Sciatic nerve (tissue), 2 donors: ENCODE measurements at places on chromosomes 11 and 22. TPM values are rescaled to one million over a fixed set of nuclear protein-coding genes. Genes with fewer than 3 reads are reported as not detected.

C1QTNF4 gene
- 5.0 TPM for total RNA-seq

DNA sequence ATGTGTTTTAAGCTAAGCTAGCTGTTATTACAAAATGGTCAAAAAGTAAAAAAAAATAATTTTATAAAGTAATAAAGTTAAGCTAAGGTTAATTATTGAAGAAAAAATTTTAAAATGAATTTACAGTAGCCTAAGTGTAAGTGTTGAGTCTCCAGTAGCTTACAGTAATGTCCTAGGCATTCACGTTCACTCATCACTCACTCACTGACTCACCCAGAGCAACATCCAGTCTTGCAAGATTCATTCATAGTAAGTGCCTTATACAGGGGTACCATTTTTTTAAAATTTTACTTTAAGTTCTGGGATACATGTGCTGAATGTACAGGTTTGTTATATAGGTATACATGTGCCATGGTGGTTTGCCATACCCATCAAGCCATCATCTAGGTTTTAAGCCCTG is 11.6 kb upstream of the OOSP4B start:
- no peak for DNase-seq

DNA sequence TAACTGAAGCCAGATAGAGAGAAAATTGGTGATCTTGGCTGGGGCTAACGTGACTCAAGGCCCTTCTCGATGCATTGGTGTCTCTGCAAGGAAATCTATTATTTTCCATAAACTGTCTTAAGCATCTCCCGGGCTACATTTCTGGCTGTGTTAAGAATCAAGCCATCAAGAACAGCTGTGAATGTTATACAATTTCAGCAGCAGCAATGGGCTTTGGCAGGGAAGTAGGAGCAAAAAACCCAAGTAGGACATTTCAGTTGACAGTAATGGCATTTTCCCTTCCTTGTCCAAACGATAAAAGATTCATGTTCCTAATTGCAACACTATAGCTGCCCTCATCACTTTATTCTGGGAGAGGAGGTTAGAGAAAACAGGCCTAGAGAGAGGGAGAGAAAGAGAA is 335.0 kb downstream of the CADM1 start:
- no peak for DNase-seq

GRCh38 chr11:68048681-68049508 is 10.1 kb downstream of the TCIRG1 start:
- no peak for DNase-seq

GRCh38 chr11:66489636-66490035 is 9.4 kb downstream of the DPP3 start:
- no peak for DNase-seq

DNA sequence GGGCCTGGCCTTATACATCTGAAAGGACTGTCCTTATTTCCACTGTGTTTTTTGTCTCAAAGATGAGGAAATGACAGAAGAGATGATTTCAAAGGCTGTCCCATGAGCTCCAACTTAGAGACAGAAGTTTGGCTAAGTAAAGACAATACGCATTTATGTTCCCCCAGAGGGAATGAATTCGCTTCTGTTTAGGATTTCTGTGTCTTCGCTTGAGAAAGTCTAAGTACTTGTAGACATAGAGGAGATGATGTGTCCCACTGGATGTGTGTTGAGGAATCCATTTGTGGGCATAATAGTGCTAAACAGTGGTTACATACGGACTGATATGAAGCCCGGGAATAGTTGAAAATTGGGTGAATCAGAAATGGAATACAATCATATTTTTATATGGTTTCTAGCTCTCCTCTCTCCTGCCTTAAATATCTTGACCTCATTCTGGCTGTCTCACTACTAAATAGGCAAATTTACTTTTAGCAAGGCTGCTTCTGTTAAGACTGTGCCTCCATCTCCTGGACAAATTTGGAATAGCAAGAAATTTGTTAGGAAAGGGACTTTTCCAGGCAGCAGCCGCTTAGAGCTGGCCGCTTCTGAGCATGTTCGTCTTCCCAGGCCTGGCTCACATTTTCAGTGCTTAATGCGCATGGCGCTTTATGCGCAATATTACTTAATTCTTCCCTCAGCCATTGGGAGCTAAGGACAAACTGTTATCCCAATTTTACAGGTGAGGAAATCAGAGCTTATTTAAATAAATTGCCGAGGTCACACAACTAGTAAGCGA is 1.9 kb upstream of the PEX26 start:
- no peak for DNase-seq

DNA sequence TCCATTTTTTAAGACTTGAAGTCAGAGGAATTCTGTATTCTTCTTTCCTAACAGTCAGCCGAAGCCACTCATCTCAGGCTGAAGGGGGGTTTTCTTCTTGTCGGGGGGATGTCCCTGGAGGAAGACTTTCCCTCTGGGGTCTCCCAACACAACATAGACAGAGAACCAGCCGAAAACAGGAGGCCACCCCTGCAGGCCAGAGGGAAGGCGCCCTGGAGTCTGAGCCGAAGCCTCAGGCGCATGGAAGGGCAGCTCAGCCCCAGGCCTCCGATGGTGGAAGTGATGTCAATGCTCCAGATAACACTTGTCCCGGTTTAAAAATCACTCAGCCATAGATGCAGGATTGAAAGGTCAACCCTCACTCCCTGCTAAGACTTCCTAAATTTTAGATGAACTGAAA is 1393.0 kb downstream of the TBC1D22A start:
- DNase-seq, result no peak

CELSR1 gene
- total RNA-seq, result 1.9 TPM

- DNase-seq, result no peak
Observed at GRCh38 chr11:79366218-79366617, 74.6 kb downstream of the TENM4 start.

PANX2 gene
- 0.76 TPM for total RNA-seq

PRG3 gene
- total RNA-seq, result not detected

DNA sequence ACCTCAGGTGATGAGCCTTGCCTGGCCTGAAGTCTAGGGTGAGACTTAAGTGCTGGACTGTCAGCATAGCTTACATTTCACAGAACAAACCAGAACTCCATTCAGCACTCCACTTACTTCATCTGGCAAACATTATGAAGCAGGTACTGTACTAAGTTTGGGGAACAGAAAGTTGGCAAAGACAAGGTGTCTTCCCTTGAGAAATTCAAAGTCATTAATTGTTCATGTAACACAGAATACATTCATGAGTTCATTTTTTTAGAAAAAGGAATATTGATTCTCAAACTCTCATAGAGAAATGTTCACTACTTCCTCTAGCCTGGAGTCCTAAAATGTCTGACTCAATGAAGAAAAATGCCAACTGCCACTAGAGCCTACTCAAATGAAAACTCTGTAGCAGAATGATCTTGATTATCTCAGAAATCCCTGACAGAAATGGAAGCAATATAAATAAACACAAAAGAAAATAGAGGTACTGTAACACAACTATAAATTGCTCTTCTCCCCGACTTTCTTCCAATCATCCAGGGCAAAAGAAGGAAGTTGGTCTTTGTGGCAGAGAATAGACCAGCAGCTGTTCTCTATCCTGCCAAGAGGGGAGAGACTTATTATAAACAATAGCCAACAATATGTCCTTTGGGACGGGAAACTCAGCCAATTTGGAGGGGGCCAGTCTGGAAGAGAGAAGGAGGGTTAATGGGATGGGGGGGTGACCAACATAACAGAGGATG is 129.2 kb upstream of the MTMR2 start:
- no peak for DNase-seq

- no peak for DNase-seq
Observed at GRCh38 chr22:37275622-37276021, 6.7 kb upstream of the CYTH4 start.

DNA sequence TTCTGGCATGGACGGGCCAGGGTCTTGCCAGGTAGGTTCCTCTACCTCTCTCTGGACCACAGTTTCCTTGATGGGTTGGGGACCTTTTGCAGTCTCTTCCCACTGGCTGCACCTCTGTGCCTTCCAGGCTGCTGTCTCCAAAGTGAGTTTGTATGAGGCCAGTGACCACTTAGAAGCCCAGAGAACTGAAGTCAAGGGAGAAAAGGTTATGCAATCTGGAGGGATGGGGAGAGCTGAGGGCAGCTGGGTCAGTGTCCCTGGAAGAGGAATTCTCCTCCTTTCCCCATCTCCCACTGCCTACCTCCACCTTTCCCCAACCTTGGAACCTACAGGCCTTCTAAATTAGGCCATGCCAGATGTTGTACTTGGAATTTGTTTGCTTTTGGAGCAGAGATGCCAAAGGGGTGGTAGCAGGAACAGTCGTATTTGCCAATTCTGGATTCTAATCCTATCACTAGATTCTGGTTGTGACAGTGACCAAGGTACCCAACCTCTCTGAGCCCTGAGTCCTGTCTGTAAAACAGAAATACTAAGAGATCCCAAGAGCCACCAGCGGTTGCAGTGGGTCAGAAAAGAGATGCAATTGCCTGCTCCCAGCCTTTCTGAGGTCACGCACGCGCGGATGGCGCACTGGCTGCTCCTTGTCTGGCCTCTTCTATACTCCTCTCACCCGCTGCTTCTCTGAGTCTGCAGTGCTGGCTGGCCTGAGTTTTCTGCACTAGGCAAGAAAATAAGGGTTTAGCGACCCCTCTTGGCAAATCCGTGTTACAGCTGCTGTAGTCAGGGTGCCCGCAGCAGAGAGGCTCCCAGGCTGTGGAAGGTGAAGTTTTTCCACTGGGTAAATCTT is 10.7 kb upstream of the ACCSL start:
- DNase-seq, result peak; percentile 89

APOA4 gene
- not detected for total RNA-seq

DNA sequence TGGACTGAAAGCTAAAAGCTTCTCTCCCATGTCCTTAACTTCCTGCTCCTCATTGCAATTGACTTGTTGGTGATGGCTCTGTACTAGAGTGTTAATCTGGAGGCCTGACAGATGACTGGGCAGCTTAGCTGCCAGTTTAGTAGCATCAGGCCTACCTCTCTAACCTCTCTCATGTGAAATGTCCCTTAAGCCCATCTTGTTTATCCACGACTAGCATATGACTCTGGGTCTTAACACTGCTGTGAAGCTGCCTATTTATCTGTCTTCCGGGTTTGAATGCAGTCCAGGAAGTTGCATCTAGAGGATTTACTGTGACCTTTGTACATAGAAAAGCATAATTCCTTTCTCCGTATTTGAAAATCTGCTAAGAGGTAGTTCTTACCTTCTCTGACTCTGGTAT is 85.3 kb upstream of the HORMAD2 start:
- no peak for DNase-seq

- peak; percentile 48 for DNase-seq
Observed at GRCh38 chr11:1060852-1061616, 13.6 kb upstream of the MUC2 start.

- no peak for DNase-seq
Observed at GRCh38 chr11:58829786-58830185, 14.7 kb downstream of the GLYATL2 start.

CD3G gene
- 1.2 TPM for total RNA-seq

XKR3 gene
- not detected for total RNA-seq

GAB4 gene
- total RNA-seq, result 0.85 TPM

DNA sequence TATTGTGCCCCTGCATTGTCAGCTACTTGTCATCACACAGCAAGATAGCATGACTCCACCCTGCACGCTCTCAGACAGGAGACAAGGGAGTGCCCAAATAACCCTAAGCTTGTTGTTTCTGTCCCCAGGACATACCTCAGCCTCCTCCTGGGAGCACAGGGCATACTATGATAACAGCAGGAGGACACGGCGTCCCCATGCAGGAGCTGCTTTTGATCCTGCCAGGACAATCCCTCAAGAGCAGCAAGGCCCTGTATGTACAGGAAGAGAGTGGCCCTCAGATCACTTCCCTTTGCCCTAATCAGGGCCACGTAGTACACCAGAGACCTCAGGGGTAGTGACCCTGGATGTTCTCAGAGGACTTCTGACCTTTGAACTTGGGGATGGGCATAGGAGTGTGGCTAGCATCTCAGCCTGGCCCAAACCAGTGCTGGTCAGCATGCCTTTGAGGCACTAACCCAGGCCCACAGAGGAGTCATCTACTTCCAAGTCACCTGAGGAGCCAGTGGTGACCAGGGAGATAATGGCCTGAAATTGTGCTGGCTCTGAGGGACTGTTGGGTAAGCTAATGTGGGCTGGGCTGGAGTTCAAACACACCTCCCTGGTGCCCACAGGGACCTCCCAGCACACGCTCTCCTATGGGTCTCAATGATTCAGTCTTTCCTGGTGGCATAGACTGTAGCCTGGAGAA is 9.2 kb downstream of the APOA4 start:
- no peak for DNase-seq
